ENCODE measurements at places on chromosomes 2 and 18.

DNA sequence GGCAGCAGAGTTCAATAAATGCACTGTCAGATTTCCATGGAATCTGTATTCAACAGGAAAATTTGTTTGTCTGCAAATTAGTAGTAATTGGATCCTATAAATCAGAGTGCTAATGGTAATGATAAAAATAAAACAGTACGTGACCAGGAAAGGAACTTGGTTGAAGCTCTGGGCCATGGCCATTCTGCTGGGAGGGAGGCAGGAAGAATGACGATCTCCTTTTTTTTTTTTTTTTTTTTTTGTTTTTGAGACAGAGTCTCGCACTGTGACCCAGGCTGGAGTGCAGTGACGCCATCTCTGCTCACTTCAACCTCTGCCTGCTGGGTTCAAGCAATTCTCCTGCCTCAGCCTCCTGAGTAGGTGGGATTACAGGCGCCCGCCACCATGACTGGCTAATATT is 94.8 kb upstream of the SEC11C start:
- DNase-seq = no peak

GRCh38 chr18:11165138-11165537 is 15.8 kb upstream of the PIEZO2 start:
- no peak for DNase-seq

DNA sequence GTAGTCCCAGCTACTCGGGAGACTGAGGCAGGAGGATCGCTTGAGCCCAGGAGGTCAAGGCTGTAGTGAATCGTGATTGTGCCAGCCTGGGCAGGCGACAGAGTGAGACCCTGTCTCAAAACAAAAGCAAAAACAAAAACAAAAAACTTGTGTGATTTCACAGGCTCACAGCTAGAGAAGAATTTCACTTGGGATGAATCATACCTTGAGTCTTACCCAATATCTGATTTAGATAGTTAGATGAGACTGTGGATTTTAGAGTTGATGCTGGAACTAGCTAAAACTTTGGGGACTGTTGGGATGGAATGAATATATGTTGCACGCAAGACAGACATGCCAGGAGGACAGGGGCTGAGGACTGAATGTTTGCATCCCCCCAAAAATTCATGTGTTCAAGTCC is 4.4 kb downstream of the ANKRD29 start:
- no peak for DNase-seq

DNA sequence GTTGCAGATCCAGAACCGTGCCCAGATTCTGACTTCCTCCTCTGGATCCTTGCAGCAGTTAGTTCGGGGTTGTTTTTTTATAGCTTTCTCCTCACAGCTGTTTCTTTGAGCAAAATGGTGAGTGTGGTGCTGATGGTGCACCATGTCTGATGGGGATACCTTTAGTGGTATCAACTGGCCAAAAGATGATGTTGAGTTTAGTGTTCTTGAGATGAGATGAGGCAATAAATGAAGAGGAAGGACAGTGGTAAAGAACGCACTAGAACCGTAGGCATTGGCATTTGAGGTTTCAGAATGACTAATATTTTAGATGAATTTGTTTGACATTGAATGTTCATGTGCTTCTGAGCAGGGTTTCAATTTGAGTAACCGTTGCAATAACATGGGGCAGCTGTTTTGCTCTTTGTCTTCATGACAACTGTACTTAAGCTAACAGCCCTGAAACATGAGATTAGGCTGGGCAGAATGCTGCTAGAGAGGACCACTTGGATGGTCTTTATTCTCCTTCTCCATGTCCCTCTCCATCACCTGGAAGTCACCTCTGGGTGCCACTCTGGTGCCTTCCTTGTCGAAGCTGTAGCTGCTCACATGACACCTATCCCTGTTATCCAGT is 3.9 kb downstream of the CTLA4 start:
- no peak for DNase-seq

GRCh38 chr18:57809190-57809589 is 6.1 kb upstream of the ATP8B1 start:
- DNase-seq = no peak

- no peak for DNase-seq
Measured at GRCh38 chr2:128457006-128457604, 138.4 kb upstream of the HS6ST1 start.

DNA sequence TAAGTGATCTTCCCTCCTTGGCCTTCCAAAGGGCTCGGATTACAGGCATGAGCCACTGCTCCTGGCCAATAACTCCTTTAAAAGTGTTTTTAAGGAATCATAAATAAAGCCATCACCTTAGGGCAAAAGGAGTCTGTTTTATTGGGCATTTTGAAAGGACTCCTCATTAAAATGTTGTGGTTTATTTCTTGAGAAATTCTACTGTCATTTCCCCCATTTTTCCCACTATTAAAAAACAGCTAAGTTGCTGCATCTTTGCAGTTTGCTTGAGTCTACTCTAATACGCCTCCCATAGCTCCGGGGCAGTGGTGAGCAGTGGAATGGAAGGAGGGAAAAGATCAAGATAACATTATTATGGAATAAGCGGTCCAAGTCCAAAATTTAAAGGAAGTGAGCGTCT is 293.2 kb downstream of the PIEZO2 start:
- DNase-seq = no peak

- no peak for DNase-seq
Measured at GRCh38 chr2:230885463-230886130, 20.9 kb downstream of the ITM2C start.

DNA sequence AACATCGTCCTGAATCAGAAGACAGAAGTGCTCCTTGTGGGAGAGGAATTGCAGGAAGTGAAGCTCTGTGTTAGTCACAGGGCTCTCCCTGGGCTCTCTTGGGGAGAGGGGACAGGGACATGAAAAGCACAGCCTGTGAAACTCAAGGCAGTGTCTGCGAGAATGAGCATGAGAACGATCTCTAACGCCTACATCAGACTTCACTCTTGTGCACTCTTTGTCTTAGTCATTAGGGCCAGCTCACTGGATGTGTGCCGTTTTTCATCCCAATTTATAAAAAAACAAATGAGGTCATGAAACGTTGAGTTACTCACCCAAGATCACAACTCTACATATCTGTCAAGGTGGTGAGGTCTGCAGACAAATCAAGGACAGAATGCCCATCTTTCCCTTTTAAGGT is 27.0 kb upstream of the TWIST2 start:
- no peak for DNase-seq

- no peak for DNase-seq
Measured at GRCh38 chr18:24089076-24089475, 49.8 kb upstream of the CABYR start.

GRCh38 chr2:182646763-182647498 is 69.1 kb upstream of the DNAJC10 start:
- no peak for DNase-seq
